ENCODE measurements at places on chromosomes 2 and 18. TPM values are rescaled to one million over a fixed set of nuclear protein-coding genes. Genes with fewer than 3 reads are reported as not detected.

DSG2 gene
- 28.0 TPM for polyA plus RNA-seq

GKN2 gene
- not detected for polyA plus RNA-seq

MATN3 gene
- polyA plus RNA-seq: 1.2 TPM

DSC2 gene
- 7.3 TPM for polyA plus RNA-seq

GKN1 gene
- polyA plus RNA-seq: 0.18 TPM

MALL gene
- 56.1 TPM for polyA plus RNA-seq

SCN9A gene
- polyA plus RNA-seq: 0.07 TPM

FAM117B gene
- polyA plus RNA-seq: 0.78 TPM

RFTN2 gene
- polyA plus RNA-seq: not detected

BMP10 gene
- not detected for polyA plus RNA-seq

ALPG gene
- not detected for polyA plus RNA-seq

CNDP2 gene
- polyA plus RNA-seq: 120 TPM

SERPINB2 gene
- 96.4 TPM for polyA plus RNA-seq

DNA sequence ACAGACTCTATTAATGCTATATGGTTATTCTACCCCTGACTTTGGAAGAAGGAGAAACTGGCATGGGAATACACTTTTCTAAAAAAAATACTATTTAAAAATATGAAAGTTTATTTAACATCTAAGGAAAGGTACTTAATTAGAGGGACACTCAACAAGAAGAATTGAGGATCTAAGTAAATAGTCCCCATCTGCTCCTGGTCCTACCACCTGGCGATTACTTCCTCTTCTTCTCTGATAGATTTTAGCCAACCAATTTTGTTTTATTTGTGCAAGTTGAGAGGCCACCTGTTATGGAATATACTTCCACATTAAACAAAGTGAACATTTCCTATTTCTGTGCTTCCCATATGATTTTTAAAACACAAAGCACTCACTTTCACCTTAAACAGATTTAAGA is 111.7 kb downstream of the BCL2 start:
- DNase-seq: no peak

- DNase-seq: no peak
These were observed 755 bp downstream of the SPAST start for GRCh38 chr2:32064021-32064601.

DNA sequence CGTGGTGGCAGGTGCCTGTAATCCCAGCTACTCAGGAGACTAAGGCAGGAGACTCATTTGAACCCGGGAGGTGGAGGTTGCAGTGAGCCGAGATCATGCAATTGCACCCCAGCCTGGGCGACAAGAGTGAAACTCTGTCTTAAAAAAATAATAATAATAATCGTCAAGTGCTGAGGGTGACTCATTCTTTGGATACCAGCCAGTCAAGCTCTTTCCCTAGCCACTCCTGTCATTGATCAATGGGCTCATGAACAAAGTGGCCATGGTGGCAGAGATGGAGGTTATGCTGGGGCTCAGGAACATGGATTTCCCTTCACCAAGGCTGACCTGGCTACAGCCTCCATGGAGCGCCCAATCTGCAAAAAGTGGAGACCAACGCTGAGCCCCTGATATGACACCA is 94.5 kb upstream of the HAAO start:
- no peak for DNase-seq

GRCh38 chr2:26174691-26175465 is 2.0 kb downstream of the GAREM2 start:
- DNase-seq: no peak

- peak; percentile 75 for DNase-seq
These were observed at the start of gene BIN1 for GRCh38 chr2:127106991-127107621. Gene BIN1 (minus strand): TSS chr2:127107154. CDS start chr2:127106943, 211 bp downstream.

- no peak for DNase-seq
These were observed 50.2 kb upstream of the THSD7B start for GRCh38 chr2:136715146-136715545.

- DNase-seq: peak; percentile 90
These were observed 24.5 kb upstream of the PPP4R1 start for GRCh38 chr18:9638886-9639285.

- DNase-seq: no peak
These were observed 70.0 kb downstream of the ATP9B start for GRCh38 chr18:79139206-79139605.

DNA sequence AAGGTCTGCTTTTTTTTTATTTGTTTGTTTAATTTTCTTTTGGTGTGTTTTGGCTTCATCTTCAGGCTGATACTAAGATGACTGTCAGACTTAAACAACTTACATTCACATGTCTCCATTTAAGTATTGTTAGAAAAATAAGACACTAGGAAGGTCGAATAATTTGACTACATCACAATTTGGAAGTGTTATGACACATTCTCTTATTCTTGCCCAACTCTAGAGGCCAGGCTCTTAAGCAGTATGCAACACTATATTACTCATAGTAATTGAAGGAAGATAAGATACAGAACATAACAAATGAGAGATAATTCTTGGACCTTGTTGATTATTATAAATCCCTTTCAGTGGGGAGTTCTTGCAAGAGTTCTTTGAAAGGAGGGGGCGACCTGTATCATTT is 295.3 kb upstream of the COL3A1 start:
- peak; percentile 36 for DNase-seq

DNA sequence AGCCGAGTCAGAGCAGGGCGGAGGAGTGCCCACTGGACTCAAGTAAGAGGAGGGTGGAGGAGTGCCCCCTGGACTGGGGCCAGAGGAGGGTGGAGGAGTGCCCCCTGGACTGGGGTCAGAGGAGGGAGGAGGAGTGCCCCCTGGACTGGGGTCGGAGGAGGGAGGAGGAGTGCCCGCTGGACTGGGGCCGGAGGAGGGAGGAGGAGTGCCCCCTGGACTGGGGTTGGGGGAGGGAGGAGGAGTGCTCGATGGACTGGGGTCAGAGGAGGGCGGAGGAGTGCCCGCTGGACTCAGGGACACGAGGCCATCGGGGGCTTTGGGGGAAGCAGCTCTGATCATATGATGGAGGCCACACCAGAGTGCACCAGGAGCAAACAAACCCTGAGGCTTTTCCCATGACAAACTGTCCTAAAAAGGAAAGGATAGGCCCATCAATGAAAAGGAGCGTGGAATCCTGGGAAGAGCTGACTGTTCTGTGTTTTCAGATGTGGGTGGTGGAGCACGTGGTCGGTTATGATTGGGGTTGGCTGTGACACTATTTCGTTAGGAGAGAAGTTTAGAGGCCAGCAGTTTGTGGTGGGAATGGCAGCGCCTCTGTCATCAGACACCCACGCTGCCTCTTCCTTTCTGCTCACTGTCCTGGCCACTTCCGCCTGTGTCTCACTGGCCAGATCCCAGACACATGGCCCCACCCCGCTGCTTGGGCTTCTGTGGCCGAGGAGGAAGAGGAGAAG is 24.5 kb upstream of the HPCAL1 start:
- no peak for DNase-seq

GRCh38 chr2:133045787-133046186 is 375.8 kb upstream of the LYPD1 start:
- no peak for DNase-seq

DNA sequence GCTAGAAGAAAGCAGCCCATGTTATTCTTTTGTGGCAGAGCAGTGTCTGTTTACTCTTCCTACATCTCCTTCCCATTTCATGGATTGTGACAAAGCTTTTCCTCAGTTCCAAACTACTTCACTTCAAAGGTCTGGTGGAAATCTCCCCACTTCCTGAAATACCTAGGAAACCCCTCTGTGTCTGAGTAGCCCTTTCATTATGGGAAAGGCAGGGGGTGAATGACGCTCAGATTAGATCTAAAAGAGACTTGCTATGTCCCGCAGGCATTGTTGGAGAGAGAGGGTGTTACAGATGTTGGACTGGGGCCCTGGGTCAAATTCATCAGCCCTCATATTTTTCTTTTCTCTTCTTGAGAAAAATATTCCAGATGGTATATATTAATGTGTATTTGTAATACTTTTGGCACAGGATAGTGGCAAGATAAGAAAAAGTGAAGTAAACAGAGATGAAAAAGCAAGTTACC is 675.0 kb downstream of the IRS1 start:
- DNase-seq: no peak

Data from foreskin keratinocyte (primary cell).